ENCODE measurements at places on chromosomes 5 and 9.

DNA sequence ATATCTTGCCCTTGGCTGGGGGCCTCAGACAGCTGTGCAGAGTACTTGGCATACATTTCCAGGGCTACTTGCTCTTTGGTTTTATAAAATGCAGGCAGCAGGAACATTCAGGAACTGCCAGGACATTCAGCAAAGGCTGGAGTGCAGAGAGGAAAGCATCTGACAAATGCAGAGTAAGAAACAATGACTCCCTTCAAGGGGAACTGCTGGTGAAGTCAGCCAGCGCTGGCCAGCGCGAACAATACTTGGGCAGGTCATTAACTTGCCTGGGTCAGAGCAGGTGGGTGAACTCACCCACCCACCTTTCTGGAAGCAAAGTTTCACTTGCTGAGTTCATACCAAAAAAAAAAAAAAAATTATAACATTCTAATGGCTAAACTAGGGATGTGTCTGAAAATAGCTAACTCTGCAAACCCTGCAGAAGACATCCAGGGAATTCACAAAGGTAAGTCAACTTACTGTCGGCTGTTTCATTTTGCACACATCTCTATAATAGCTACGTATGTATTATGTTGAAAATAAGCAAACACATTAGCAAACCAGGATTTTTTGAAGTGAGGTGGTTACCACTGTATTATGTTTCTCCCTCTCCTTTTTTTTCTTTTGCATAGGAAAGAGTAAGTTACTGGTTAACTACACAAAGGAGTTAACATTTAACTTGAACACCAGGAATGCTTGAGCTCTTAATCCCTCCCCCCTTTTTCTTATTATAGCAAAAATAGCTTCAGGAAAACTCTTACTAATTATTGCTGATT lies 152.2 kb downstream of the GLIS3 start:
- DNase-seq = no peak

GRCh38 chr9:133347515-133347984 lies 381 bp downstream of the MED22 start:
- no peak for DNase-seq

- no peak for DNase-seq
These were observed 162.9 kb upstream of the WWC1 start for GRCh38 chr5:168128557-168128956.

DNA sequence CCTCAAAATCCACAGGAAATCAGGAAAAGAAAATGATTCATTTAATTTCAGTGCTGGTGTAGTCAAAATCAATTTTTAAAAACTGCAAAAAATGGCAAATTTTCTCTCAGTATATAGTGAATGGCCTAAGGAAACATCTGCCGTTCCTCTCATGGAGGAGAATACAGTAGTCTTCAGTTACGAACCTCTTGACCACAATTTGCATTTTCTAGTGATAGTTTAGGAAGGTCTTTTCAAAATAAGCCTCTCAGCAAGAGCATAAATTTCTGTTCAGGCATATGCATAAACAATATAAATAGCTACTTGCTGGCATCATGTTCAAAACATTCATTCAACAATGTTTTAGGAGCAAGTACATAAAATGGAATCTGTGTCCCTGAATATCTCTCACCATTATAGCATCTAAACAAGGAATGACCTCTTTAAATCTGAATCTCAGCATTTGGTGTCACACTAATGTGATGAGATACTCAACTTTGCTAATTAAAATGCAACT lies 33.5 kb downstream of the HAPLN1 start:
- DNase-seq = no peak

DNA sequence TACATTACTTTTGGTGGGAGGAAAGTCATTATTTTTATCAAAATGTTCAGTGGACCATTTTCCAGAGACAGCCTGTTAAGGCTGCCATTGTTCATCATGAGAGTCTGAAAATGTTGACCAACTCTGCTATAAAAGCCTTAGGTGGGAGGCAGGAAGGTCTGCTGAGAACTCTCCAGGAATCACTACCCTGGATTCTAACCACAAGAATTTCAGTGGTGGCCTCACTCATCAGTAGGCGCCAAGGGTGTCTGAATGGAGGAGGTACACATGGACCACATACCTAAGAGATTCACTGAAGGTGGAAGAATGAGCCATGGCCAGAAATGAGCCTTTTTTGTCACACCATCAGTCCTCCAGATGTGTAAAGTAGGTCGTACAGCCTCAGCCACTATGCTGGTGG lies 21.0 kb upstream of the TLX3 start:
- no peak for DNase-seq

GRCh38 chr5:67880876-67881275 lies 334.7 kb upstream of the PIK3R1 start:
- DNase-seq = no peak

DNA sequence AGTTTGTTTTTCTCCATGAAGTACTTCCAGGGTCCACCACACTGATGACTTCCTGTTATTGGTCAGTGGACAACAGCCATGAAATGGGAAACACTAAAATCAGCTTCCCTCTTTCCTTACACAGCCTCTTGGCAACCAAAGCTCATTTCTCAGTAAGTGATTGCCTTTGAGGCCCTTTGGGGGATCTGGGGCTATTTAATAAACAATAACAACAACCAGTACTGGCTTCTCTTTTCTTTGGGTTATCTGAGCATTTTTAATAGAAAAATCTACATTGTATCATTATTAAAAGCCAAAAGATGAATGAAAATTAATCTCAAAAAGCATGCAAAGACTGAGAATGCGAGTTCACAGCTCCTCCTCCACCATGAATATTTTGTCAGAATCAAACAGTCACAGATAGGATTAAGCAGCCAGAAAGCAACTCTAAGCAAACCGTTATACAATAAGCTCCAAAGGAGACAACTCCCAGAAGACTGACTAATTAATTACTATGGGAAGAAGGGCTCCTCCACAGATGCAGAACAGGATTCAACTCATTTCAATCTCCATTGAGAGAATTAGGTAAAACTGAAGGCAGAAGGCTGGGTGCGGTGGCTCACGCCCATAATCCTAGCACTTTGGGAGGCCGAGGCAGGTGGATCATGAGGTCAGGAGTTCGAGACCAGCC lies 68.3 kb downstream of the SERINC5 start:
- no peak for DNase-seq

All from stimulated activated CD4-positive, alpha-beta T cell treated with anti-CD3 and anti-CD28 coated beads, Interleukin-2, amount 100 ng/mL, for 48 hours (primary cell).